ENCODE measurements at places on chromosomes 11 and 22.

GRCh38 chr11:121656328-121657090, 203.7 kb upstream of the SORL1-AS1 start:
- no peak for DNase-seq

DNA sequence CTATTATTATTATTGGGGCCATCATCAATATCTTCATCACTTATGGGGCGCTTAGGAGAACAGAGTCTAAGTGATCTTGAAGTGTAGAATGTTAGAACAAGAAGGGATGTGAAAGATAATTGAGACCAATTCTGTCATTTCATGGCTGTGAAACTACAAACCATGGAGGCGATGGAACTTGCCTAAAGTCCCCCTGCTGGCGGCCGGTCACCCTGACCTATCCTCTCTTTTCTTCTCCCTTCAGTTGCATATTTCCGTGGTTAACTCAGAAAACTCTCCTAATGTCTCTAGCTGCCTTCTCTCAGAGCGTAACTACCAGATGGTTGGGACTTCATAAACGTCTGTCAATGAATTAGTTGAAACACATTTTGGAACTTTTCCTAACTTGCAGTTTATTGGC, 6.6 kb upstream of the OR4B1 start:
- no peak for DNase-seq

- DNase-seq, result no peak
These were observed 8.2 kb upstream of the PARVG start for GRCh38 chr22:44172370-44173108.

DNA sequence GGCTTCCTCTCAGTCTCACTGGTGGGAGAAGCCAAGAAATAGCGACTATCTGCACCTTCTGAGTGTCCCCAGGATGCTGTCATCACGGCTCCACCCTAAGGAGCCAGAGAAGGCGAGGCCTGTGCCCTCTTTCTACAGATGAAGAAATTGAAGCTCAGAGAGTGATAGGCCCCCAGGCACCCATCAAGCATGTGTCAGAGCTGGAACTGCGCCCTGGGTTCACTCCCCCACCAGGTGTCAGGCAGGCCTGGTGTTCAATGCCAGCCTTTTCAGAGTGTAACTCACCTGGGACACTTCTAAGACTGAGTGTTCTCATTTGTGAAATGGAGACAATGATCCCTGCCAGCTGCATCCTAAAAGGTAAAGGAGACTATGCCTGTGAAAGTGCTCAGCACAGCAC, 127.3 kb upstream of the SEZ6L start:
- DNase-seq, result no peak

DNA sequence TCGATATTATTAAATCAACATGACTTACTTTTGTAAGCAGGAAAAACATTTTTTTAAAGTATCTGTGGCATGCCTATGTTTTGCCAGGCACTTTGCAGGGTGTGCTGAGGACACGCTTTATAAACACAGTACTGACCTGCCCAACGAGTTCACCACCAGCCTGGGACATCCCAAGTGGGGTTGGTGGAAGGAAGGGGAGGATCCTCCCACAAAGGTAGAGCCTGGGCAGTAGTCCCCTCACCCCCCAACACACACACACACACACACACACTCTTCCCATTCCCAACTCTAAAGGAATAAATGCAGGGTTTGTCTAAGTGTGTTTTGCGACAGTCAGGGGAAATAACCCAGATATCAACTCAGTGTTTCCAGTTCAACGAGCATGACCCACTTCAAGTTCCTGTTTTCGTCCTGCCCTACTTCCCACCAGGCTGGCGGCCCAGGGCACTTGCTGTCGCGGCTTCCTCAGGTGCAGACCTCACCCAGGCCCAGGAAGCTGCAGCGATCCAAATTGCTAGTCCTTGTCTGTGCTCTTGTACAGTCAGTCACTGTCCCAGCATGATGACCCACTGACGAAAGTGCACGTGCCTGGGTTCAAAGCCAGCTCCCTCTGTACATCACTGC, 3.1 kb downstream of the CERK start:
- DNase-seq, result no peak

- no peak for DNase-seq
These were observed 42.6 kb upstream of the P4HA3 start for GRCh38 chr11:74354036-74354435.

DNA sequence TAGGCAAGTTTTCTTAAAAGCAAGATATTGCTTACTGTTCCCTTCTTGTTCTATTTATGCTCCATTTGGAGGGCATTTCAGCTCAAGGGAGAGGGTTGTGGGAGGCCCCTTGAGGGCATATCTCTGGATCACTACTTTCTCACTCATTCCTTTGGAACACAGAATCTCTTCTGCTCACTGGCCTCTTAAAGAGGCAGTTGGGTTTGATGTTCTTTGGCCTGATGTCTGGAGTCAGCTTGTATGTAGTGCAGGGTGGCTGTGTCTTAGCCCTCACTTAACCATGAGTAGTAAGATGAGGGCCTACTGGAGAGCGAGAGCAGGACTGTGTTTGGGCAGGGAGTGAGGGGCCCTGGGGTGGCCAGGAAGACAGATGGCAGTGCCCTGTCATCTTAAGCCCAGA, 3.6 kb downstream of the INCENP start:
- no peak for DNase-seq

GRCh38 chr11:130402570-130402969, 25.8 kb downstream of the ADAMTS8 start:
- no peak for DNase-seq
